Mesenchymal stem cell (in vitro differentiated cells and primary cell): ENCODE measurements at places on chromosomes 7 and 10.
A peak's percentile ranks its signal among the peaks of the same experiment; 100 is the strongest.

DNA sequence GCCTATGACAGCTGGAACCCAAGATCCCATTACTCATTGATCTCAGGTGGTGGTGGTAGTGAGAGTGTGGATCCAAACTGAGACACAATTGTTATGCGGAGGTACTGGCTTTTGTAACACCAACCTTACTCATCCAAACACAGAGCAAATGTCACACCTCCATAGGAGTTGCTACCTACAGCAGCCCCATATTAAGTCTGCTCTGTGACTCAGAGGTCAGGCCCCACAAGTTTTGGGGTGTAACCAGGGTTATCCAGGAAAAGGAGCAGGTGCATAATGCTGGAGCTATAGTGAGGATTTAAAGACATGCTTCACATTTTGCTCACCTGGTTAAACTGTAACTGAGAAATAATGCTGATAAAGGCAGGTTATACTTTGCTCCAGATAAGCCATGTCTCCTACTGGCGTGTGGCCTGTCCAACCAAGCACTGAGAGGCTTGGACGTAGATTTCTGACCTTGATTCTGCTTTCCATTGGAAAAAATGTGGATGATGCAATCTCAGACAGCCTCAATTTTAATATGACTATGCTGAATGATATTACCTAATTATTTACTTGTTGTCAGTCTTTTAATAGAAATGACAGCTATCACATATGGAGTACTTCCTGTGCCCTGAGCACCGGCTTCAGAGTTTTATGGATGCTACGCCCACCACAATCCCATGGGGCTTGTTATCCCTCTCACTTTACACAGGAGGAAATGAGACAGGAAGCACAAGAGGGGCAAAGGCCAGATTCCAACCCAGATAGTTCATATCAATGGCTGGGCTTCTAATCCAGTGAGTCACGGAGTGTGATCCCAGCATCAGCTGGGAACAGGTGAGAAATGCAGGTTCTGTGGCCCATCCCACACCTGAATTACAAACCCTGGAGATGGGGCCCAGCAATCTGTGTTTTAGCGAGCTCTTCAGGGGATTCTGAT lies 181.3 kb downstream of the CHN2 start:
- DNase-seq = no peak

- no peak for DNase-seq
These were observed 81.1 kb downstream of the XRCC2 start for GRCh38 chr7:152594801-152595200.

- DNase-seq = no peak
These were observed 177.7 kb downstream of the PRKCQ start for GRCh38 chr10:6402349-6402709.

GRCh38 chr10:110651044-110651958 lies 7.2 kb downstream of the RBM20 start:
- DNase-seq = peak; percentile 99

DNA sequence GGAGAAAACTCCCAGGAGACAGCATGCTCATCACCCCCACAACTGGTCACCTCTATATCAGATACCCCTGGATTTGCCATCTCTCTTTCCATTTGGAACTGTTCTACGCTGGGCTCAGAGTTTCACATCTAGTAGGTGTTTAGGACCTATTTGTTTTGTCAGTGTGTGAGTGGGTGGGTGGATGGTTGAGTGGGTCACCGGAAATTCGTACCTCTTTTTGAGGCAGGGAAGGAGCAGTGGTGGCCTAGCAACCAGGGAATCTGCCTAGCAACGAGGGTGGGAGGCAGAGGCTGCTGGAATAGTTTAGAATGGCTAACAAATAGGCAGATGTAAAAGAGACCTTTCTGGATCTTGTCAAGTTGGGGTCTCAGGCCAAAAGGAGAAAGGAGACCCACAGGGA lies 23.2 kb upstream of the SLF2 start:
- DNase-seq = no peak

DNA sequence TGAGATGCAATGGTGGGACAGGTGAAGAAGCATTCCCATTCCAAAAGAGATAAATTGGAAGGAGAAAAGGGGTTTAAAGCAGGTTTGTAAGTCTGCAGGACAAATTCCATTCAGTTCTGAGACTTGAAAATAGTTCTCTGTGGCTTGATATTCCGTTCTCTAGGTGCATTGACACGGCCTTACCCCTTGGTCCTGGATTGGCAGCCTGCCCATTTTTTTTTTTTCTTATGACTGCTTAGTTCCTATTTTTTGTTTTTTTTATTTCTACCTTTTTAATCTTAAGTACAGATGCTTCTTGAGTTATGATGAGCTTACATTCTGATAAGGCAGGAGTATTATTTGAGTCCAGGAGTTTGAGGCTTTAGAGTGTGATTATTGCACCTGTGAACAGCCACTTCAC lies 70.6 kb downstream of the MLLT10 start:
- DNase-seq = no peak

- DNase-seq = no peak
These were observed 49.1 kb downstream of the LHPP start for GRCh38 chr10:124510759-124511158.

DNA sequence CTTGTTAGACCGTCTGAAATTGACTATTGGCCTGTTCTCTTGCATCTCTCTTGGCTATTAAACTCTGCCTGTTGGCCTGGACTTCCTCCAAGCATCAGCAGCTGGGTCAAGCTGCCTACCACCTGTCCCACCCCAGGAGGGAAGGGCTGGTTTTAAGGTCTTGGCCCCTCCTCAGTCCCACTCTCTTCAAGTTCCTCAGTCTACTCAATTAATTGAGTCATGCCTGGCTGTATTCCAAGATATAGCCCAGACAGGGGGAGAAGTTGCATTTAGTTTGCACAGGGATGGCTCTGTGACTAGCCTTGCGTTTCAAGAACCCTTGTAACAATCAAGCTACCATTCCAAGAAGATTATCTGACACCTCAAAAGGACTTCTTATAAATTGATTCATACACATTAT lies 113.8 kb upstream of the GLI3 start:
- no peak for DNase-seq

DNA sequence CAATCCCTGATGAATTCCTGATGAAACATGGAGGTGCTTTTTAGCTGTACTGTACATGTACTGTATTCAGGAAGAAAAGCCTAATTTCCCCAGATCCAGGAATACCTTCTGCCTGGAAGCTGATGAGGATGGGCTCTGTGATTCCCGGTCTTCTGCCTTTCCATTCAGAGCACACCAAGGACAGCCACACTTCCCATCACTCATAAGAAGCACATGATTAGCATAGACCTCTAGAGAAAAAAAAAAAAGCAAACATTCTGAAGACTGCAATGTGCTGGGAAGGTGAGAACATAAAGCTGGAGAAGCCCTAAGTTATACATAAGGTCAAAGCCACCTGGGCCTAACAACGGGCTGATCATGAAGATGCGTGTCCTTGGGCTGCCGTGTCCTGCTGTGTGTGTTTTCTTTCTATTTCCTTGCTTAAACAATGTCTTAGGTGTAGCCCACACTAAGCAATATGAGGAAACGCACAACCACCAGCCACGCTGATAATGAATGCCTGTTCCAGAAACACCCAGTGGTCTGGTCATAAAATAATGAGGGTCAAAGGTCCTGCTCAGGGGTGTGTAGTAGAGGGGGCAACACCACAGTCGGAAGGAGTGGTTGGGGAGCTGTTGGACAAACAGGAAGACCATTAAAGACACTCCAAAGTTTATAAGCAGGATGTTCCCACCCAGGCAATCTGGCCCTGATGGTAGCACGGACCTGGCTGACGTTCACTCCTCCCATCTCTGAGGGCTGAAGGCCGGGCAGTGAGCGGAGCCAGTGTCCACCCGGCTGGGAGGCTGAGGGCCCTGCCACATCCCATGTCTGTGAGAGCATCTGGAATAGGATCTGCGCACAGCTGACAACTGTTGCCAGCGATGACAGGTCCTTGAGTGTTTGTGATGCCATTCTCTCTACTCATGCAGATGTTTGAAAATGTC lies 7.9 kb downstream of the PKD1L1 start:
- DNase-seq = peak; percentile 84
